Fibroblast of pulmonary artery (primary cell): ENCODE measurements at places on chromosomes 3 and 15.

- DNase-seq, result no peak
These were observed 80.7 kb upstream of the EOMES start for GRCh38 chr3:27802849-27803248.

DNA sequence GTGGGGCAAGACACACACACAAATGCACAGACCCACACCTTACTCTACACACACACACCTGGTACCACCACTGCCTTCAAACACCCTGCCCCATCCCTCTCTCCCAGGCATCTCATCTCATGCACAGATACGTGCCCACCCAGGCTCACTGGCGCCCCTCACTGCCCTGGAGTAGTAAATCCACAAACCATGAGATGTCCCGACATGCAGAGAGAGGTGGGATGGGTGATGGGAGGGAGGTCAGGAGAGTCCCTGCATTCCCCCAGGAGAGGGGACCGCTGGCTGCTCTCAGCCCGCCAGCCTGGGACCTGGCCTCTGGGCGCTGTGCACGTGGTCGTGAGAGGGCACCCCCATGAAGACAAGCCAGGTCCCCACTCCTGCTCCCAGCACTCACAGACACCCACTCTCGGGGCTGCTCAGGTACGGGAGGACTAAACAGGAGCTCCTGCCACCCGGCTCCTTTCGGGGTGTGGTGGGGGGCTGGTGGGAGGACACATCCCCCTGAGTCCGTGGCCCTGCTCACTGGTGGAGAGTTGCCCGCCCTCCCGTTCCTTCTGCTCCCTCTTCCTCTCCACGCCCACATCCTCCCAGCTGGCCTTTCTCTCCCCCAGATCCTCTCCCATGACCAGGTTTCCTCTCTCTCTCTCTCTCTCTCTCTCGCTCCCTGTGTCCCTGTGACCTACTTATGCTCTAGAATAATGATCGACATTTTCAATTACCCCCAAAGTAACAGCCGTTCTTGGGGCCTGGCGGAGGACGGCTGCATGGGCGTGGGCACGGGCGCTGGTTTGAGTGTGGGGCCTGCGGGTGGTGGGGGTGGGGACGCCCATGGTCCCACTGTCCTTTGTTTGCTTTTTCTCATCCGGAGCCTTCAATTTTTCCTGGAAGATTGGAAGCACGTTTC, 18.9 kb upstream of the CSPG4 start:
- DNase-seq, result peak; percentile 73

DNA sequence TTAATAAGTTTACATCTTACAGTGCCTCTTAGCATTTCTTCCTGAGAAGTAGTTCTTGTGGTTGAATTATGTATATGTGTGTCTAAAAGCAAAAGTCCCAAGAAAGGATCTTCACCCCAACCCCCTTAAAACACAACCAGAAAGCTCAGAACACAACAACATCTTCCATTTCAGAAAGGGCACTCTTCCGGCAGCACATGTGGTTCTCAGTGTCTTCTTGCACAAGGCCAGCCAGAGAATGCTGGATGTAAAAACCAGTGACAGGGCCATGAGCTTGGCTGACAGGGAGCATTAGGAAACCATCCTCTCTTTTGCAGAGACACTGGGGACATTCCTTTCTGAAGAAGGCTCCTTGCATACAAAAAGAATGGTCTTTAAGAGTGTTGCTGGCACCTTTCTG, 45.0 kb downstream of the EEFSEC start:
- no peak for DNase-seq

DNA sequence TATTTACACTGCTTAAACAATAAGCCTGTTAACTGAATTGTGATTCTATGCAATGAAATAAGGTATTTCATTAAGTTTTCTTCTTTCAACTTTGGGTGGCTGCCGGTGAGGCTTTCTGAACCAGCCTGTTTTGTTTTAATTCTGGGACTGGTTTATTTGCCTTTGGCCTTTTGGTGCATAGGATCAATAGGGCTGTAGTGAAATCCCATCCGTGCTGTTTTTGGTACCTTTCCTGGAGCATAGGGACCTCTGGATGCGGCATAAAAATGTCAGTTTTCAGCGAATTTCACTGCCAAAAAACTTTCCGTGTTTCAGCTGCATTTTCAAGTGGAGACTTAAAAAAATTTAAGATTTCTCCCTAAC, 514 bp downstream of the PLS1 start:
- no peak for DNase-seq

- DNase-seq, result no peak
These were observed 103.1 kb downstream of the TLE3 start for GRCh38 chr15:69994429-69995205.

- DNase-seq, result peak; percentile 79
These were observed 23.2 kb downstream of the RPLP1 start for GRCh38 chr15:69475769-69476358.

DNA sequence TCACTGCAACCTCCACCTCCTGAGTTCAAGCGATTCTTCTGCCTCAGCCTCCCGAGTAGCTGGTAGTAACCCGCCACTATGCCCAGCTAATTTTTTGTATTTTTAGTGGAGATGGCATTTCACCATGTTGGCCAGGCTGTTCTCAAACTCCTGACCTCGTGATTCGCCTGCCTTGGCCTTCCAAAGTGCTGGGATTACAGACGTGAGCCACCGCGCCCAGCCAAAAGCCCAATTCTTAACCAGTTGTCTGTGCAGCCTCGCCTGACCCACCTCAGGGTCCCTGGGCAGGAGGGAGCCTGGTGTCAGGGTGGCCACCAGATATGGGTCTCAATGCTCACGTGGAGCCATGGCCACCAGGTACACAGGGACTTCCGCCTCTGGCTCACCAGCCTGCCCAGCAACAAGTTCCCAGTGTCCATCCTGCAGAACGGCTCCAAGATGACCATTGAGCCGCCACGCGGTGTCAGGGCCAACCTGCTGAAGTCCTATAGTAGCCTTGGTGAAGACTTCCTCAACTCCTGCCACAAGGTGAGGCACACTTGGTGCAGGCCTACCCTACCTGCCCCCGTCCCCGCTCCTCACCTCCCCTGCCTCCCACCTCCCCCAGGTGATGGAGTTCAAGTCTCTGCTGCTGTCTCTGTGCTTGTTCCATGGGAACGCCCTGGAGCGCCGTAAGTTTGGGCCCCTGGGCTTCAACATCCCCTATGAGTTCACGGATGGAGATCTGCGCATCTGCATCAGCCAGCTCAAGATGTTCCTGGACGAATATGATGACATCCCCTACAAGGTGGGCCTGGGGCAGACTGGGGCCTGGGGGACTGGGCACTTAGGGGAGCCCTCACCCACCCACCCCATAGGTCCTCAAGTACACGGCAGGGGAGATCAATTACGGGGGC, 48.6 kb downstream of the SEMA3G start:
- no peak for DNase-seq

GRCh38 chr3:32453346-32453745, 49.3 kb downstream of the CMTM6 start:
- DNase-seq, result peak; percentile 34

DNA sequence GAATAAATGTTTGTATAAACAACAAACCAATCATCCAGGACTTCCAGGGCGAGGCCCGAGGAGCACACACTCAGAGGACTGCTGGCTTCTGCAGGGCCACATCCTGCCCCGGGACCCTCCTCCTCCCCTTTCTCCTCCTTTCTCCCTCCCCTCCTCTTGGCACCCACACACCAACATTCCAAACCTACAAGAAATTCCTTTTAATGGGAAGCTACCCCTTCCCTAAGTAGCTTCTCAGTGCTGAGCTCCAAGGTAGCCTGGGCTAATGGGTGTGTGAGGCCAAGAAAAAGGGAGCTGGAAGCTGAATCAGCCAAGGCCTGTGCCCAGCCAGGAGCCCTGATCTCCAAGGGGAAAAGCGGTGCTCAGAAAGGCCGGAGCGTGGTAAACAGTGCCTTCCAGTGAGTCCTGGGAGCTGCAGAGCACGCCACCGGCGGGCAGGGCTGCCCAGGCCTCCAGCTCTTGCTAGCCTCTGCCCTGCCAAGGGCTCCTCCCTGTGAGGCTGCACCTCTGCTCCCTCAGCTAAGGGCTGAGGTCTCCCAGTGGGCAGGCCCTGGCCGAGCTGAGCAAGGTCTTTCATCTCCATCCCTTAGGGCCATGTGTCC, 3.9 kb downstream of the ITIH3 start:
- no peak for DNase-seq
